ENCODE measurements at places on chromosomes 11 and 22.

DNA sequence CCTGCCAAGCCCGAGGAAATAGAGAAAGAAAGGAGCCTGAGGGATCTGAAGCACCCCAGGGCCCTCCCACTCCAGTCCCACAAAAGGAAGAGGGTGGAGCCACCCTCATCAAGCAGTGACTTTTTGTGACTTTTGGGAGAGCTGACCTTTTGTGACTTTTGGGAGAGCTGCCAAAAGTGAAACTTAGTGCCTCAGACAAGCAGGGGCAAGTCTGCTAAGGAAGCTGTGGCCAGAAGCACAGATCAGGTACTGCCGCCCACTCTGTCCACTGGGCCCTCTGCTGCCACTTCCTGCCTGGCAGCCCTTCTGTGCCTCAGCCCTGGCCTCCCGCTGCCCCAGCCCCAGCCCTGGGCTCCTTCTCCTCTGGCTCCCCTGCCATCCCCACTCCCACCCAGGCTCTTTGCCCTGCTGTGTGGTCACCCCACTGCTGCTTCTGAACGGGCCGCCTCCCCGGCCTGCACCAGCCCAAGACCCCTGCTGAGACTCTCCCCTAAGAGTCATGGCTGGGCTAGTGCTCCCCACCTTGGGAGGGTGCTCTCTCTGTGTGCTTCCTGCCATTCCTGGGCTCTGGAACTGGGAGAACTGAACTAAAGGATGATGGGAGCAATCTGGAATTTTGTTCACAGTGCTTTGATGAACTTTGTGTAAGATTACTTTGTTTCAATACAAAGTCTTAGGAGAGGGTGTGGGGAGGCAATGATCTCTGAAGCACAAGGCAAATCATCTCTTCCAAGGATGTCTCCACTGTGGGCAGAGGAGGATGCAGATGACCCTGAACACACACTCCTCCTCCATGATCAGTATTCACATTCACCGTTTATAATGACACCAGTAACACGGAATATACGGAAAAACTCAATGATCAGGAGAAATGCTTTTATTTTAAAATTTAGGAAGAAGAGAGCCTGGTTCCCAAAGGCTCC lies at the start of gene APOBEC3H:
Gene APOBEC3H (plus strand): TSS at position 147 of the 923 bp plus-strand sequence. CDS start 3,035 bp downstream, outside the sequence.
- peak; percentile 16 for DNase-seq

DNA sequence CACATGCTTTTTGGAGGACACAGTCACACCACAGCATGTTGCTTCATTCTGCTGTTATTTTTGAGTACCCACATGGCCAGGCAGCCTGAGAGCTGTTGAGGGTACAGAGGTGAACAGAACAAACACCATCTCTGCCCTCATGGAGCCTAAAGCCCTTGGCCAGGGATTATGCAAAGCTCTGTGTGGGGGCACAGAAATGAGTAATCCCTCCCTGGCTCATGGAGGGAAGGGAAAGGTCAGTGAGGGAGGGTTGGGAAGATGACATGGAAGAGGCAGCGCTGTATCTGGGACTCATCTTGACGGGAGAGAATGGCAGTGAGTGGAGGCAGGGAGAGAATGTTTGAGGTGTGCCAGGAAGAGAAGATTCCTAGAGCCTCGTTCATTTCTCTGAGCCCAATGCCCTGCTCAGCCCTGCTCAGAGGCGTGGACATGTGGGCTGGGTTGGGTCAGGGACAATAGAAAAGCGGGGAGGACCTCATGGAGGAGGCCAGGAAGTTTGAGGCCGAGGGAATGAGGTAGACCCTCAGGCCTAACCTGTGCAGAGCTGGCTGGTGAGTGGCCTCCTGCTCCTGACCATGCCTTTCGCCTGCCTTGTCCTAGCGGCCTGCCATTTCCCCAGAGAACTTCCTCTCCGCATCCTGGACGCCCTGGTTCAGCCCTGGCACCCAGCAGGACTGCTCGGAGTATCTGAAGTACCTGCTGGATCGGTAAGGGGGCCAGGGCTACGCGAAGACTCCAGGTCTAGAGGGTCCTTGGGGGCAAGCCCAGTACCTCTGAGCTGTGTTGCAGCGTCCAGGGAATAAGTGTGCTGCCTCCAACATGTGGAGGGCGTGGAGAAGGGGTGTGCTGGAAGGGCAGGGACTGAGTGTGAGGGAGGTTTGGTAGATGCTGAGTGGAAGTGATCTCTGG lies 19.8 kb downstream of the USP35 start:
- DNase-seq, result no peak

GRCh38 chr11:125001079-125001778 lies 47.2 kb downstream of the CCDC15 start:
- no peak for DNase-seq

- no peak for DNase-seq
Observed at GRCh38 chr11:82012276-82012675, 721.4 kb downstream of the FAM181B start.

DNA sequence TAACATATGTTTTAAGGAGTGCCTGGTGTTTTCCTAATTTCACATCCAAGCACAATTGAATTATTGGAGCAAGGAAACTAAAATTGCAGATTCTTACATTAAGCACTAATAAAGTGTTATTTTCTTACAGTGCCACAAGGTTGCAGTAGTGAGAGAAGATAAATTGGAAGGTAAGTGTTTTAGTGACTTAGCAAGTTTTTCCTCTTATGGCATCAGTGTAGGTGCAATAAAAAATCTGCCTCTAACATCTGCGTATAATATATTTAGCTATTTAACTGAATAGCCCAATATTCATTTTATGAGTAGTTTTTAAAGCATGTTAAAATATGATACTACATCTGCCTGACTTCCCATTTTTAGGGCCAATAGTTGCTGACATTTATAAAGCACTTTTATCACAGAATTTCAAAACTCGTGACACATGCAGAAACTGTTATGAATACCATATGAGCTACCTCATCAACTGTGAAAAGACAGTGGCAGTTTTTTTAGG lies 19.0 kb downstream of the POLD3 start:
- DNase-seq, result no peak

GRCh38 chr11:19566583-19567379 lies 145.9 kb upstream of the NAV2 start:
- no peak for DNase-seq

- DNase-seq, result no peak
Observed at GRCh38 chr11:81707881-81708280, 1025.8 kb downstream of the FAM181B start.

DNA sequence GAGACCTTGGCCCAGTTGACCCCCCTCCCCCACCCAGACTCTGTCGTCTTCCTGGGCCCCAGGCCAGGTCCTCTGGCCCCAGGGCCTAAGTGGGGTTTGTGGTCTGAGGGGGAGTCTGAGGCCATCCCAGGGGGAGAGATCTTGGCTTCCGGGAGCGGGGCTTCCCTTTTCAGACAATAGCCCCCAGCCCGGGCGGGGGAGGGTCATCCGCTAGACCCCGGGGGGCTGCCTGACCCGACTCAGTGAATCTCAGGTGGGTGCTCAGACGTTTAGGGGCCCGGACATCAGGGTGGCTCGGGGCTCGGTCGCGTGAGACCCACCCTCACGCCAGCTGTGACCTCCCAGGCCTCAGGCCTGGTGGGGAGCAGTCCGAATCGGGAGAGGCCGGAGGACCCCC lies 609 bp downstream of the MAPK11 start:
- no peak for DNase-seq

DNA sequence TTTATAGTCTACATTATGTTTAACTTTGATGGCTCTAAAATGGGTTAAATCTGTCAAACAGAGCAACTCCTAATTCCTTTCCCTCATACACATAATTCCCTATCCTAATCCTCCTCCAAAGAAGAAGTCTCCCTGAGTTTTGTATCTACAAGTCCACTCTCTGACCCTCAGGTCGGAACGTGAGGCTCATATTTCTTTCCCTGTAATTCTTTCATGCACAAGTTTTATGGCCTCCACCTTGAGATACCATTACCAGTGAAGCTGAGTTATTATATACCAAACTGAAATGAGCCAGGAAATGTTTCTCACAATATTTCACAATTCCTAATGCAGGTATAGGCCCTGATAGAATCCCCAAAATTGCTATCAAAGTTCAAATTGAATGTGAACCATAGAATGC lies 106.4 kb downstream of the CASP12 start:
- no peak for DNase-seq

DNA sequence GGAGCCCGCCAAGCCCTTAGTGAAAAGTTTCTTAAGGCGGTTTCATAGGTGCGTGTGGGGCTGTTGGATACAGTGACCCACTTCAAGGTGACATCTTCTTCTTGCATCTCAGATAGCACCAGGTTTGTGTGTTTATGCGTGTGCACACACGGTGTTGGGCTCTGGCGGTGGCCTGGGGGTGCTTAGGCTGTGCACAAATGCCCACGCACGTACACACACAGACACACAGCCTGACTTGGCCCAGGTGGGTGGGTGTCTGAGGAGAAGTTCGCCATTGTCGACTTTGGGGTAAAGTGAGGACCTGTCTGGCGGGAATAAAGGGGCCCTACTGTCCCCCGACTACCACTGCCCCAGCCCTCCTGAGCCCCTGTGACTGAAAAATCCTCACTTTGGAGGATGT lies 103.8 kb downstream of the KCNQ1 start:
- no peak for DNase-seq

GRCh38 chr11:69588270-69588669 lies 52.7 kb upstream of the CCND1 start:
- no peak for DNase-seq

- DNase-seq, result no peak
Observed at GRCh38 chr11:112748713-112749543, 212.3 kb upstream of the NCAM1 start.

DNA sequence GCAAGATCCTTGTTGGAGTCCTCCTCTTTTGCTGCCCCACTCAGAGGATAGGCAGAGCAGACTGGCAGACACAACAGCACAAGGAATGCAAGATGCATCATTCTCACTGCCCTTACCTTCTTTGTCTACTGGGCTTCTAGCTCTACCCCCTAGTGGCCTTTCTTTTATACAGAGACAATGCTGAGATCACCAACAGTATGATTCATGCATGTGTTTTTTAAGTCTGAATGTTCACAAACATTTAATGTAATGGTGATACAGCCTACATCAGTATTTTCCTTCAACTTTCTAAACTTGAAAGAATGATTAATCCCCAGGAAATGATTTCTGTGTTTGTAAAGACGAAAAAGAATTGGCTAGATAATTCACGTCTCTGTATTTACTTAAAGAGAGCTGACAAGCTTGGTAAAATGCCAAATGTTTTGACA lies at the start of gene MMP10:
Gene MMP10 (minus strand): TSS at position 138 of the 428 bp plus-strand sequence. CDS start 37 bp downstream, at position 101.
- DNase-seq, result no peak

- no peak for DNase-seq
Observed at GRCh38 chr11:101563166-101563565, 20.6 kb downstream of the TRPC6 start.

DNA sequence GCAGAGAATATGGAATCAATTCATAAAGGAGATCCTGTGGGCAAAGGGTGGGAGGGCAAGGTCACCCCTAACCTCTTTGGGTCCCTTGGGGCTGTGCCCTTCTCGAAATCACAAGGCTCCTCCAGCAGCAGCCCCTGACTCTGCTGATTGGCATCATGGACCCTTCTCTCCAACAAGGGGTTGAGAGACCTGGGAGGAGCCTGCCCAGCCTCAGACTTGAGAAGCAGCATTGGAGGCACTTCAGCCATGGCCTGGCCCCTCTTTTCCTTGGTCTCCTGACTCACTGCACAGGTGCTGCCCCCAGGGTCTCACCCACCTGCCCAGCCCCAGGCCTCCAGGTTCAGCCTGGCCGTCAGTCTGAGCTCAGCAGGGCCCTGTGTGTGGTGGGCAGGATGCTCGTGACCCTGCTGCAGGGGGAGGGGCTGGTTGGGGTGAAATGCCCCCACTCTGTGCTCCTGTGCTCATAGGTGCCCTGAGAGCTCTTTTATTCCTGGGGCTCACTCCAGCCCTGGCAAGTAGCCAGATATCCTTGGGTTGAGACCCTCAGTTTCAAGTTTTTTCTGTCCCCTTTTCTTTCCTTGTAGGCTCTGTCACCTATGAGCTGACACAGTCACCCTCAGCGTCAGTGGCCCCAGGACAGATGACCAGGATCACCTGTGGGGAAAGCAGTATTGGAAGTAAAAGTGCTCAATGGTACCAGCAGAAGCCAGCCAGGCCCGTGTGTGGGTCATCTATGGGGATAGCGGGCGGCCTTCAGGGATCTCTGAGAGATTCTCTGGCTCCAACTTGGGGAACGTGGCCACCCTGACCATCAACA lies 110.8 kb downstream of the GGTLC2 start:
- DNase-seq, result no peak

DNA sequence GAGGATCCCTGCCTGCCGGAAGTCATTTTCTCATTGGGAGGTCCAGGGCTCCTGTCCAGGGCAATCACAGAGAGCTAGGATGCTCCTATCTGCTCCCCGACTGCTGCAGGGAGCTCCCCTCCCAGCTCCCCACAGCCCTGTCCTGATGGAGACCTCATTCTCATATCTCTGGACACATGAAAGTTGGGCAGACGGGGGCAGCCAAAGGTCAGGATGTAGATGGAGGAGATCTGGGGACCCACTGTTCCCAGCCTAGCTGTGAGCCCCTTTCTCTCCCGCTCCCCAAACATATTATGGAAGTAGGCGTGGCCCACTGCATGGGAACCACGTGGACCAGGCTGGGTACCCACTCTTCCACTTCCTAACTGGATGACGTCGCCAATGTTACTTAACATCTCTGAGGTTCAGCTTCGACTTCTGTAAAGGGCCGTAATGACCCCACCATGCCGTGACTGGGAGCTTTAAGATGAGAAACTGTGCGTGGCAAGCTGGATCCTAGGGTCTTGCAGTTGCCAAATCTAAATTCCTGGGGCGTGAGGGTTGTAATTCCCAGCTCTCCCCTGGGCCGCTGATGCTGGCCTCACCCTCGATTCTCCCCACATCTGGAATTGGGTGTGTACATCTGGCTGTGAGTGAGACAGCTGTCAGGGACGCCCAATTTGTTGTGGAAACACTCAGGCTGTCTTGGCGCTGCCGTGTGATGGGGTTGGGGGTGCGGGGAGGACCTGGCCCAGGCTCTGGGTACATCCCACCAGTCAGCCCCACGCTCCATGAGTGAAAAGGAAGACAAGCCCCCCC lies 1.8 kb downstream of the CDC42EP2 start:
- DNase-seq, result no peak

DNA sequence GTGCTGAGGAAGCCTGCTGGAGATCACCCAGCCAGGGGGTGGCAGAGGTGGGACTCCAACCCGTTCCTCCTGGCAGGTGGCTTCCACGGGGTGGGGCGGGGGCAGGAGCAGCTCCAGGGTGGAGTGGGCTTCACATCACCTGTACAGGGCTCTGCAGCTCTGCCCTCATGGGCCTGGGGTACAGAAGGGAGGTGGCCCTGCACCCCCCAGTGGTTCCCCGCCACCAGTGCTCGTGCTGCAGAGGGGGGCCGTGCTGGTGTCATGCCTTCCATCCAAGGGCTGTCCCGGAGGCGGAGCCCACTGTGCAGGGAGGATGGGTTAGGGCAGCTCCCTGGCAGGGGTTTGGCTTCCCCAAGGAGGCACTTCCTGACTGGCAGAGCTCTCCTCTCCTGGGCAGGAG lies 76.4 kb upstream of the SHISAL1 start:
- DNase-seq, result no peak

GRCh38 chr11:57324886-57325734 lies at the start of gene TNKS1BP1:
Gene TNKS1BP1 (minus strand): TSS chr11:57324952. CDS start chr11:57321885, 3,067 bp downstream.
- DNase-seq, result peak; percentile 93

- DNase-seq, result no peak
Observed at GRCh38 chr22:29014773-29015172, 46.9 kb downstream of the C22orf31 start.

DNA sequence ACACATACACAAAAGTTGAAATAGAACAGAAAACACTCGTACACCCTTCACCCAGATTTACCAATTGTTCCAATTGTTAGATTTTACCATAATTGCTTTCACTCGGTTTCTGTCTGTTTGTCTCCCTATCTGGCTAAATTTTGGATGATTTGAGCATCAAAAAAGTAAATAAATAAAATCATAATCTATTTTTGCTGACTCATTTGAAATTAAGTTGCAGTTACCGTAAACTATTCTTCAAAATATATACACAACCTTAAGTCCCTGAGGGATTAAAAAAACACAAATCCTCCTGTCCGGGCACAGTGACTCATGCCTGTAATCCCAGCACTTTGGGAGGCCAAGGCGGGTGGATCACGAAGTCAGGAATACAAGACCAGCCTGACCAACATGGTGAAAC lies 81.3 kb upstream of the SYT9 start:
- DNase-seq, result no peak

Measured in NCI-H1105 (cell line).